ENCODE measurements at places on chromosomes 4 and X. TPM values are rescaled to one million over a fixed set of nuclear protein-coding genes. Genes with fewer than 3 reads are reported as not detected.

GRCh38 chr4:174859904-174860303, 30.9 kb upstream of the GLRA3 start:
- no peak overlapping the region for H3K4me3 ChIP-seq
- DNase-seq = no peak
- H3K27ac ChIP-seq = no peak overlapping the region
- H3K36me3 ChIP-seq = no peaks in the 10 kb centered on the region
- H3K4me1 ChIP-seq = no peaks in the 10 kb centered on the region

- no peaks in the 10 kb centered on the region for H3K27me3 ChIP-seq
- H3K4me1 ChIP-seq = no peaks in the 10 kb centered on the region
- no peak for DNase-seq
- no peaks in the 10 kb centered on the region for H3K36me3 ChIP-seq
Measured at GRCh38 chrX:20320461-20321159, 53.9 kb upstream of the RPS6KA3 start.

DNA sequence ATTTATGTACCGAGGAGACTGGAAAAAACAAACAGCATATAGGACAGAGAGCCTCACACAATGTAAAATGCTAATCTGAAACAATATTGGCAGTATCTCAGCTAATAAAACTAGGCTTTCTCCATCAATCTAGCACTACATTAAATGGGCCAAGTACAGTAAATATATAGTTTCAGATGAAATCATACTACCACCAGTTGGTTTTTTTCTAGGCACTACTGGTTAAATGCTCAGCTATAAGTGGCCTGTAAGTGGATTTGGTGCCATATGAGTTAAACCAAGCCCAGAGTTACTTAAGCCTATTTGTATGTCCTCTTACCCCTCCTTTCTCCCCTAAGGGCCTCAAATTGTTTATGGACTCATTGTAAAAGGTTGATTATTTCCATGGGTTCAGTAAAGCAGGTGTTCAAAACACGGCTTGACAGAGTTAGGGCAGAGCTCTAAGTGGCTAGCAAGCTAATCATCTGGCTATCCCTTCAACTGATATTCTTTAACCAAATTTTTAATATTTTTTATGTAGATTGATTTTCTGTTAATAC, 57.5 kb downstream of the FAM13A start:
- no peak overlapping the region for H3K27ac ChIP-seq
- H3K27me3 ChIP-seq = no peaks in the 10 kb centered on the region
- DNase-seq = no peak
- no peaks in the 10 kb centered on the region for H3K4me1 ChIP-seq
- H3K36me3 ChIP-seq = peaks cover 10% of the 10 kb centered on the region
- H3K4me3 ChIP-seq = no peak overlapping the region

DNA sequence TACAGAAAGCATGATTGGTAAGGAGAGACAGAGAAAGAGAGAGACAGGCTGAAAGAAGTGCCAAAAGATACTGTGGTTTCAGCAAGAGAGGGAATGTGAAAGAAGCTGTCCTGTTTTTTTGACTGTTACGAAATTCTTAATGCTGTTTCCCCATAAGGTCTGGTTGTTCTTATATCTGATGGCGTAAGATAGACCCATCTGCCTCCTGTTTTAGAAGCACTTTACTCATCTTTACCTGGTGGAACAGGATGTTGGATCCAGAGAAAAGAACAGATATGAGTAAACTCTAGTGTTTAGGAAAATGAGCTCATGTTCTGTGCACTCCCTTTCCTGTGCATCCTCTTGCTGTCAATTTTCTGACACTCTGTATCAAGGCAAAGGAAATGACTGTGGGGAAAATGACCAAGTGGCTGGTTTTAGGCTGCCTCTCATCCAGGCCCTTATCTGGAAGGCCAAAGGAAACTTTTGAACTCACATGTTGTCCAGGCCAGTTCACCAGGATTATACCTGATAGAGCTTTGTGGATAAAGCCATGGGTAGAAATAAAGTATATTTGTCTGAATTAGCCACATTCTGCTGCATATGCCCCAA, 311.7 kb upstream of the HTR2C start:
- H3K4me3 ChIP-seq = no peak overlapping the region
- H3K27ac ChIP-seq = no peak overlapping the region
- H3K27me3 ChIP-seq = no peaks in the 10 kb centered on the region
- DNase-seq = no peak
- H3K4me1 ChIP-seq = no peaks in the 10 kb centered on the region
- no peaks in the 10 kb centered on the region for H3K36me3 ChIP-seq

GRCh38 chr4:70746179-70746839, 24.5 kb downstream of the RUFY3 start:
- H3K36me3 ChIP-seq = peaks cover 14% of the 10 kb centered on the region
- H3K27ac ChIP-seq = no peak overlapping the region
- no peak for DNase-seq

The TCEANC gene
- total RNA-seq = 5.9 TPM

The GAGE13 gene
- total RNA-seq = not detected

GRCh38 chrX:33194876-33195433, 16.4 kb downstream of the DMD start:
- DNase-seq = no peak
- no peak overlapping the region for H3K4me3 ChIP-seq
- no peaks in the 10 kb centered on the region for H3K27me3 ChIP-seq
- no peaks in the 10 kb centered on the region for H3K36me3 ChIP-seq
- H3K4me1 ChIP-seq = no peaks in the 10 kb centered on the region
